Endothelial cell (in vitro differentiated cells): ENCODE measurements at places on chromosomes 5 and 9.
A peak's percentile ranks its signal among the peaks of the same experiment; 100 is the strongest.

- DNase-seq, result no peak
Observed at GRCh38 chr9:130407916-130408663, 36.7 kb upstream of the ASS1 start.

GRCh38 chr9:78592811-78593210 is 295.9 kb downstream of the PSAT1 start:
- DNase-seq, result no peak

DNA sequence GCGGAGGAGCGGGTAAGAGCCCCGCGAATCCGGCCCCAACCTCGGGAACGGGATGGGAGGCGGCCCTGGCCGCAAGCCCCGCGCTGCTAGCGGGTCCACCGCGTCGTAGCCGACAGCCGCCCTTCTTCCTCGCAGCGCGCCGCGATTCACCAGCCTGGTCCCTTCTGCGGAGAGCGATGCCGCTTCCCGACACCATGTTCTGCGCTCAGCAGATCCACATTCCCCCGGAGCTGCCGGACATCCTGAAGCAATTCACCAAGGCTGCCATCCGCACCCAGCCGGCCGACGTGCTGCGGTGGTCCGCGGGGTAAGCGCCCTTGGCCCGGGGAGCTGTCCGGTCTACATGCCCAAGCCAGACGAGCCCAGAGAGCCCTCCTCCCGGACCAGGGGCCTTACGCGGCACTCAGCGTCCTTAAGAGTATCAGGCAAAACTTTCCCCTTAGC is 335 bp downstream of the ROPN1L start:
- DNase-seq, result peak; percentile 64

GRCh38 chr5:378301-378891 is 56.9 kb downstream of the AHRR start:
- peak; percentile 1 for DNase-seq

- no peak for DNase-seq
Observed at GRCh38 chr9:20771729-20772128, 87.7 kb downstream of the FOCAD start.

DNA sequence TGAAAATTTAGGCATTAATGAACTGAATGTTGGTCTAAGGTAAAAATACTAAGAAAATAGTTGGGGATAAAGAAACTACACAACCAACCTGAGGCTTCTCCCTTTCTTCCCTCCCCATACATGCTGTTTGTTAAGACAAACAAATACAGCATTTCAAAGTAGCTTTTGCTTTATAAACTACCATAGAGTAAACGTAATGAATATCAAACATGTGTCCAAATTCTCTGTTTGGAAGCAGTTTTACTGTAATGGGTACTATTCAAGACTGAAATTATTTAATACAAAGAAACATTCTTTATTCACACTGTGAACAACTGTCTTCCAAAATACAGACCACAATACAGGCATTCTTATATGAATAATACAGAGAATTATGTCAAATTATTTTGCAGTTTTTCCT is 52.0 kb downstream of the SLC44A1 start:
- DNase-seq, result no peak

GRCh38 chr9:133114886-133115603 is 6.0 kb downstream of the RALGDS start:
- DNase-seq, result no peak

- no peak for DNase-seq
Observed at GRCh38 chr9:138068601-138069035, 191.0 kb downstream of the CACNA1B start.

DNA sequence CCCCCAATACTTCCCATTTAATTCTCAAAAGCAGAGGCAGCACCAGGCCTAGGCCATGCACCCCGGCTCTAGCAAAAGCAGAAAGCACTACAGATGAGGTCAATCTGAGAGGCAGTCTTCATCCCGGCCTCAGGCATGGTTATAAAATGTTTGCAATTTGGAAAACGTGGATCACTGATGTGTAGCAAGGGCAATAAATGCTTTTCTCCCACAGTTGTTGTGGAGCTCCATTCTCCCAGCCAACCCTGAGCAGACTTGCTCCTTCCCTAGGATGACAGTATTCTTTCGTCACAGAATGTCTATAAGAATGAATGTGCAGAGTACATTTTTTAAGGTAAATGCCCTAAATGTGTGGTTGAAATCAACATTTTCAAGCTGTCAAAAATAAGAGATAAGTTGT is 157.3 kb upstream of the DAPK1 start:
- DNase-seq, result no peak

DNA sequence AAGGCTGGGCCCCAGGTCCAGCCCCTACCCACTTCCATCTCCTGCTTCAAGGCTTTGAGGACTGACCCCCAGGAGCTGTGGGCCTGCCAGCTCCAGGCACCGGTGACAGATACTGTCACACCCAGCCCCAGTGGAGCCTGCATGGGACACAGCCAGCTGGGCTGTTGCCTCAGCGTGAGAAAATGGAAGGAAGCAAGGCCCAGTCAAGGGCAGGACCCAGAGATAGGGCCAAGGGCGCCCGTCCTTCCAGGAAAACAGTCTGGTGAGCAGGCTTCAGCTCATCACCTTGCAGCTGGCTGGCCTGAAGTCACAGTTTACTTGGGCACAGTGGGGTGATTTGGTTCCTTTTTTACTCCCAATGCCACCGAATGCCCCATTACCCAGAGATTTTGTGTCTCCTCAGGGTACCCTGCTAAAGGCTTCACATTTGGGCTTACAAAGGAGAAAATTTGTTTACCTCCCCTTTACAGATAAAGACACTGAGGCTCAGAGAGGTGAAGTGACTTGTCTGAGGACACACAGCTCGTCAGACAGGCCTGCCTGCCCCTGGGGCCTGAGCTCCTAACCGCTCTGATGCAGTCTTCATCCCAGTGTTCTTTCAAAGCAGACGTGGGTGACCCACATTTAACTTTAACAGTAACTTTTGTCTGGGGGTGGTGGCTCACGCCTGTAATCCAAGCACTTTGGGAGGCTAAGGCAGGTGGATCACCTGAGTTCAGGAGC is 21.5 kb upstream of the WDR38 start:
- no peak for DNase-seq

- DNase-seq, result no peak
Observed at GRCh38 chr9:135281791-135282737, 194.6 kb downstream of the OLFM1 start.

- no peak for DNase-seq
Observed at GRCh38 chr5:111559680-111560079, 47.3 kb upstream of the STARD4 start.

- no peak for DNase-seq
Observed at GRCh38 chr9:118829334-118829733, 539.9 kb downstream of the BRINP1 start.

- no peak for DNase-seq
Observed at GRCh38 chr9:110021891-110022290, 186.1 kb downstream of the C9orf152 start.

GRCh38 chr9:84917366-84918070 is 248.0 kb downstream of the NTRK2 start:
- DNase-seq, result no peak

DNA sequence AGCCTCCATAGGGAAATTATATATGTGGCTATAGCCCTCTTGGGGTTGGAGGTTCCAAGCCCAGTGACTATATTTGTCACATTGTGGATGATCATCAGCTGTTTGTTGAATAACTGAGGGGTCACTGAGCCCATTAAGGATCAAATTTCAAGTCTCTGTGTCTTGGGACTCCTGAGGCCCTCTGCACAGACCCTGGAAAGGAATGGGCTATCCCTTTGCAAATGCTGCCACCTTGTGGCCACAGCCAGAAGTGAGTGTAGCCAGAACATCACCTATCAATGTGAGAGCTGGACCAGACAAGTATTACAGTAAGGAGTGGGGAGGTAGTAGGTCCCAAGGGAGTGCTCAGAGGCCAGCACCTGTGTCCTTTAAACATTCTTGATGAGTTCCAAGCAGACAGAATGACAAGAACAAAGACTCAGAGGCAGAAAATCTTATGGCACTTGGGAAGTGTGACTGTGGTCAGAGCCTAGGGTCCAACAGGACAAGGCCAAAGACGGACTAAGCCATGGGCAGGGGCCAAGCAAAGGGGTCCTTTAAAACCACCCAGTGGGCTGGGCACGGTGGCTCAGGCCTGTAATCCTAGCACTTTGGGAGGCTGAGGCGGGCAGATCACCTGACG is 8.2 kb downstream of the RPP25L start:
- peak; percentile 93 for DNase-seq

DNA sequence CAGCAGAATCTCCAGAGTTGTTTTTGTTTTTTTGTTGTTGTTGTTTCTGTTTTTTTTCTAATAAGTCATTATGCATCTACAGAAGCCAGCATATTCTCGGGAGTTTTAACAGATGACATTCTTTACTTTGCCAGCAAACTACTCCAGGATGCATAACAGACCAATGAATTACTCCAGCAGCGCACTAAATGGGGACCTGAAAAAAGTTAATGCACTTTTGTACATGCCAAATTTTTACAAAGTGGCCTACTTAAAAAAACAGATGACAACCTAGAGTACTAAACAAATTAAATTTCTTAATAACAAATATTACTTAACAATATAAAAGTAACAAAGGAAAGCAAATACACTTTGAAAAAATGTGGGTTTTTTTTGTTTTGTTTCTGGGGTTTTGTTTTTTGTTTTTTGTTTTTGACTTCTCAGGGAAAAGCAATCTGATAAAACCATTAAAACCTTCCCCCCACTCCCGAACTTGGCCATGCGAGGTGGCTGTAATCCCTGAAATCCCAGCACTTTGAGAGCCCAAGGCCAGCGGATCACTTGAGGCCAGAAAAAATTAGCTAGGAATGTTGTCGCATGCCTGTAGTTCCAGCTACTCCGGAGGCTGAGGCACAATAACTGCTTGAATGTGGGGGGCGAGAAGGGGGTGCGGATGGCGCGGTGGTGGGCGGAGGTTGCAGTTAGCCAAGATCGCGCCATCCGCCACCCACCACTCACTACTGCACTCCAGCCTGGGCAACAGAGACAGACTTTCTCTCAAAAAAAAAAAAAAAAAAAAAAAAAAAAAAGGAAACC is 352.4 kb downstream of the CETN3 start:
- DNase-seq, result no peak

DNA sequence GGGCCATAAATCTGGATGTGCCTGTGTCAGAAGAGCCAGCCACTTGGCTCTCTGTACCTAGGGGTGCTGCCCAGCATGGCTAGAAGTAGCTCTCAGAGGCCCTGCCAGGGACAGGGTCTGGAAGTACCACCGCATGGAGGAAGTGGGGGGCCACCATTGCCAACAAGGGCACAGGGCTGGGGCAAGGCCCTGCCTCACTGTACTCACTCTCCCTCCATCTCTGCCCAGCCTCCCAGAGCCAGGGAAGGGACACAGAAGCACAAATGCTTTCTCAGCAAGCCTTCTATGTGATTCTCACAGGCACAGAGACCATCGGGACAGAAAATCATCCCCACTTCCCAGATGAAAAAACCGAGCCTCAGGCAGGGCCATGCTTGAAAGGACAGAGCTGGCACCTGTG is 138.1 kb downstream of the C5orf15 start:
- DNase-seq, result no peak

GRCh38 chr5:74328221-74328630 is 312.3 kb downstream of the ENC1 start:
- DNase-seq, result no peak

GRCh38 chr5:82221020-82221419 is 57.1 kb downstream of the RPS23 start:
- no peak for DNase-seq

GRCh38 chr9:68551191-68551590 is 10.5 kb upstream of the TMEM252 start:
- DNase-seq, result no peak

DNA sequence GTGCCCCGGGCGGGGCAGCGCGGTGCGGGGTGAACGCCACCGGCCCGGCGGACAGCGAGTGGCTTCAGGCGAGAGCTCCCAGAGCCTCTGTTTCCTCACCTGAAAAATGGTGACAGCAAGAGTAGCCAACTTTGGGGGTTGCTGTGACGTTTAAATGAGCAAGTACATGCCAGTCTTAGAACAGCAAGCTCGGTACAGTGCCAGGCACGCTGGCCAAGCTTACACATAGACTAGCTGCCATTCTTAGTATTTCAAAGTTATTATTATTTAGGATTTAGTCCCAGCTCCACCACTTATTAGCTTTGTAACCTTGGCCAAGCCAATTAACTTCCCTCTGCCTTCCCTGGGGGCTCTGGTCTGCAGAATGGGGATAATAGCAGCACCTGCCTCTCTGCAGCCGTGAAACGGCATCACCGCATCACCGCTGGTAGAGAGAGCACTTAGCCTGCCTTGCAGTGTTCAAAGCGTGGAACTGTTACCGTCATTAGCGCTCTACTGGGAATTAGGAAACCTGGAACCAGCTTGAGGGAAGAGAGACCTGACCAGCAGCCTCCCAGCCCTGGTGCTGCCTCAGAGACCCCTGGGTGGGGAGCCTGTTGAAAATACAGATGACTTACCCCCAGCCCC is at the start of gene C9orf50:
Gene C9orf50 (minus strand): TSS at position 433 of the 627 bp plus-strand sequence. CDS start 527 bp downstream, outside the sequence.
- no peak for DNase-seq

DNA sequence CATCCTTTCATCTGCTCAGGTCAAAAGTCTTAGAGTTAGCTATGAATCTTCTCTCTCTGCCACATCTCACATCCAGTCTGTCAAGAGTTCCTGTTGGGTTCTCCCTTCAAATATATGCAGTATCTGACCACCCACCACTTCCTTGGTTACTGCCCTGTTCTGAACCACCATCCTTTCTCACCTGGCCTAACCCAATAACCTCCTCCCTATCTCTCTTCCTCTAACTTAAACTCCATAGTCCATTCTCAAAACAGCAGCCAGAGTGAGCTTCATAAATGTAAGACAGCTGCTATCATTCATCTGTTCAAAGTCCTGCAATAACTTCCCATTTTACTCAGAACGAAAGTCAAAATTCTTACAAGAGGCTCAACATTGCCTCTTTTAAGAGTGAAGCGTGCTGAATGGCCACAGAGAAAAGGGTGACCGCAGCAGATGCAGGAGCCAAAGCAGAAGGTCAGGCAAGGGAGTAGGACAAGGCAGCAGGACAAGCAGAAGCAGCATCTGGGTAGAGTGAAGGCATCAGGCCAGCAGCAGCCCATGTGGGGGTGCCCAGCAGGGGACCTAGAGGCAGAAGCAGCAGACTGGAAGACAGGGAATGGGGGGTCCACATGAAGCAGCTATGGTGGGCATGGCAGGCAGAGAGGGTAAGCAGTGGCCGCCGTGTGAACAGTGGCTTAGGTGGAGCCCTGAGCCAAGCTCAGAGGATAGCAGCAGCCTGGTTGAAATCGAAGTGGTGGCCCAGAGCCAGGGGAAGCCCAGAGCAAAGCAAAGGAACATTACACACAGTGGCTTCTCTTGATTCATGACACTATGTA is 39.3 kb upstream of the CDC42SE2 start:
- no peak for DNase-seq

DNA sequence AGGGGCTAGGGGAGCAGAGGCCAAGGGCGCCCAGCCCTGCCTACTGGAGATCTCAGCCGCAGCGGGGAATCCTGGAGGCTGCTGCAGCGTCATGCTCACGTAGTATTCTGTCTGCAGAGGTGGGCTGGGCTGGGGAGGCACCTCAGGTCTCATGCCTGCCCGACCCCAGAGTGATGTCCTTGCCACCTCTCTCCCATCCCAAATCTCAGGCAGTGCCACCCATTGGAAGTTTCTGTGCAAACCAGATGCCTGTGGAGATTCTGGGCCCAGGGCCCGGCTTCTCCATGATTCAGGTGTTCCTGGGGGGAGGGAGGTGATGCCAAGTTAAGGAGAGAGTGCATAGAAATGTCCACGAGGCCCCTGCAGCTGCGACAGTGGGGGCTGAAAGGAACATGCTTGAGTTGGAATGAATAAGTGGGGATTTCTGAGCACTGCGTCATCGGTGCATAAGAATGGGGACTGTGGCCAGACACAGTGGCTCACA is 72.0 kb downstream of the ANKRD33B start:
- no peak for DNase-seq

- no peak for DNase-seq
Observed at GRCh38 chr5:168890816-168891812, 311.9 kb upstream of the PANK3 start.
